ENCODE measurements at places on chromosomes 2 and 18. TPM values are rescaled to one million over a fixed set of nuclear protein-coding genes. Genes with fewer than 3 reads are reported as not detected.

DNA sequence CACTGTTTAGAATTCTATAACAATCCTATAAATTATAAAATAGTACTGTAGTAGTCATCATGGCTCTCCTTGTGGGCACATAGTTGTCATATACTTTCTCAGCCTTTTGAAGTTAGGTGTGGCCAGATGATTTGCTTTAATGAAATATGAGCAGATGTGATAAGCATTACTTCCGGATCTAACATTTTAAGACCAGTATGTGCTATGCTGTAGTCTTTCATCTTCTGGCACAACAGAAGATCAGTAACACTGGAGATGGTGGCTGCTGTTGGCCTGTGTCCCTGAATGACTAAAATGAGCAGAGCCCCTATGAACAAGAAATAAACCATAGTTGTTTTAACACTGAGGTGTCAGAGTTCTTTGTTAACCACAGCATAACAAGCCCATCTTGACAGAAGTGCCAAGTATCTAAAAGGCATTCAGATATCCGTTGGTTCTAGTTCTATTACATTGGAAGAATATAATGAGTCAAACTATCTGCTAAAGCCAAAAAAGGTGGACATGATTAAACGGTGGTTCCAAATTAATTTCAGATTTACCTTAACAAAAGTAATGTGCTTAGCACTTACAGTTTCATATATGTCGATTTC lies 6.3 kb downstream of the MEX3C start:
- H3K4me3 ChIP-seq = no peak overlapping the region
- peaks cover 52% of the 10 kb centered on the region for H3K4me1 ChIP-seq
- H3K27me3 ChIP-seq = no peaks in the 10 kb centered on the region
- no peaks in the 10 kb centered on the region for H3K36me3 ChIP-seq

GRCh38 chr2:140550821-140551220 lies 1580.0 kb downstream of the LRP1B start:
- no peak for DNase-seq
- H3K4me3 ChIP-seq = no peak overlapping the region
- H3K4me1 ChIP-seq = no peaks in the 10 kb centered on the region
- H3K27ac ChIP-seq = no peak overlapping the region
- no peaks in the 10 kb centered on the region for H3K27me3 ChIP-seq

DNA sequence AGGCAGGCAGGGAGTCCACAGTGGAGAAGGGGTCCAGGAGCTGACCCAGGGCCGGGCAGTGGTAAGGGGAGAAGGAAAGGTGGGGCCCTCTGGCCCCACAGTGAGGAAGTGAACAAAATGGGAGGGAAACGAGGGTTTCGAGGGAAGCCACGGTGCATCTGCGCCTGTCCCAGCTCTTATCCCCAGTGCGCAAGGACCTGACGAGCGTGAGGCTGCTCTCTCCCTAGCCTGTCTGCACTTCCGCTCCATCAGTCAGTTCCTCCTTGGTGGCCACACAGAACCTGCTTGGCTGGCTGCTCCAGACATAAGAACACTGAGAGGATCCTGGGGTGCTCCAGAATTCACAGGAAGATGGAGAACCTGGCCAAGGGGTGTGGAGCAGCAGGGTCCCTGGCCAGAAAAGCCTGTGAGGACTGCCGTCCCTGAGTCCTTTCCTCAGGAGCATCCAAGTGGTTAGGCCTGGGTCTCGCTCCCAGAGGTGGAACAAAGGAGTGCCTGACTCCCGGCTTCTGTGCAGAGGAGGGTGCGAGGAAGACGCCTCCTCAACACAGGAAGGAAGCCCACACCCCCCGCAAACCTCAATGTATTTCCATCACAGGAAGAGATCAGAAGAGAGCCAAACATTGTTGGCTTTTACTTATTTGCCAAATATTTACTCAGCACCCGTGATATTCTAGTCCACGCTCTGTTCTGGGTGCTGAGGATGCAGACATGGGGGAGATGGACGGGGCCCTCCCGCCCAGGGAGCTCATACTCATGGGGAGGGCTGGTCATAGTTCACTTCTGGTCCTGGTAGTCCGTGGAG lies 43.7 kb upstream of the SEMA4C start:
- DNase-seq = peak; percentile 43
- H3K27ac ChIP-seq = peak overlapping the region; percentile 66
- peak overlapping the region; percentile 63 for H3K4me3 ChIP-seq

- no peaks in the 10 kb centered on the region for H3K27me3 ChIP-seq
- no peak overlapping the region for H3K4me3 ChIP-seq
- DNase-seq = no peak
Observed at GRCh38 chr18:42176599-42176998, 221.6 kb downstream of the PIK3C3 start.

- DNase-seq = no peak
- H3K36me3 ChIP-seq = peaks cover 69% of the 10 kb centered on the region
Observed at GRCh38 chr2:43585708-43586107, 10.1 kb downstream of the THADA start.

DNA sequence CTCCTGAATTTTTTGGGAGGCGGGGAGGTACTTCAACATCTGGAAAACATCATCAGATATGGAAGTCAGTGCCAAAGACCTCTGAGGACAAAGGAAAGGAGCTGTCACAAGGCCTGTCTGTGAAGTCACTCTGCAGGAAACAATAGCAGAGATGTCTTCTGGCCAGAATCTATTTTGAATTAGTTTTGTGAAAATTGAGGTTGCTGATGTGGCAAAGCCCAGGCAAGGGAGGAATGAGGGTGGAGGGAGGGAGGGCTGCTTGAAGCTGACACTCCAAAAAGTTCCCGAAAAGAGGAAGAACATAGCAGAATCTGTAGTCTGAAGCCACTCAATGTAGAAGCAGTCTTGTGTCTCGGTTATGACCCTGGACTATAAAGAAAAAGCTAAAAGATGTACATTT lies 151.1 kb upstream of the LHCGR start:
- H3K4me1 ChIP-seq = no peaks in the 10 kb centered on the region
- DNase-seq = no peak
- H3K4me3 ChIP-seq = no peak overlapping the region
- H3K36me3 ChIP-seq = no peaks in the 10 kb centered on the region
- no peaks in the 10 kb centered on the region for H3K27me3 ChIP-seq
- H3K27ac ChIP-seq = no peak overlapping the region

GRCh38 chr2:145690183-145690778 lies 1170.4 kb upstream of the ZEB2 start:
- H3K36me3 ChIP-seq = no peaks in the 10 kb centered on the region
- no peaks in the 10 kb centered on the region for H3K27me3 ChIP-seq
- H3K4me3 ChIP-seq = no peak overlapping the region
- no peaks in the 10 kb centered on the region for H3K4me1 ChIP-seq

DNA sequence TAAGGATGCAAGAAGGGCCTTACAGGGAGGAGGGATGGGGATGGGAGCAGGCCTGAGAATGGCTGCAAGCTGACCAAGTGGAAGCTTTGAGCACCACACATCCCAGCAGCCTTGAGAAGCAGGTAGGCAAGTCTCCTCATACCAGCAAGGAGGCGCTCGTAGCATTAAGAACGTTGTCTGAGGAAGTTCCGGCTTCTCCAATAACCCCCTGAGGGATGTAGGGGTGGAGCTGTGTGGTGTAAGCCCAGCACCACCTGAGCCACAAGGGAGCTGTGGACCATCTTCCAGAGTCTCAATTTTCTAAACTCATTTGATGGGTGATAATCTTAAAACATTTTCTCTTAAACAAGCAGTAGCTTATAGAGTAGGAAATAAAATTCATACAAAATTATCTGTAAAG lies 50.6 kb downstream of the ST3GAL5 start:
- H3K27me3 ChIP-seq = no peaks in the 10 kb centered on the region
- H3K27ac ChIP-seq = no peak overlapping the region
- no peak for DNase-seq
- H3K4me1 ChIP-seq = no peaks in the 10 kb centered on the region
- H3K4me3 ChIP-seq = no peak overlapping the region
- H3K36me3 ChIP-seq = peaks cover 3% of the 10 kb centered on the region

DNA sequence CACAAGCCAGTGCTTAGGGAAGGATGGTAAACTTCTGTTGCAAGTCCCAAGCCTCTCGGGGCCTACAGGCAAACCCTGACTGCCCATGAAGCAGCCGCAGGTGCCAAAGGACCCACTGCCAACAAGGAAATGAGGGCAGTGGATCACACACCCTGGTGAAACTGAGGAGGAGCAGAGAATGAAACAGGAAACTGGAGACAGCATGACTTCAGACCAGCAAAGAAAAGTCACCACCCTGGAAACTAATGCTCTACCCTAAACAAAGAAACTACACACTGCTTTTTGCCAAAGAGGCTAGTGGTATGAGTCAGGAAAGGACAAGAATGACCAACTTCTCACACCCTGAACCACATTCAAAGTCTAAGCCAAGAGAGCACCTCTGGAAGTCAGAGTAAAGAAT lies 97.2 kb downstream of the MYO5B start:
- no peaks in the 10 kb centered on the region for H3K4me1 ChIP-seq
- H3K4me3 ChIP-seq = no peak overlapping the region
- no peak for DNase-seq
- peaks cover 2% of the 10 kb centered on the region for H3K27me3 ChIP-seq

DNA sequence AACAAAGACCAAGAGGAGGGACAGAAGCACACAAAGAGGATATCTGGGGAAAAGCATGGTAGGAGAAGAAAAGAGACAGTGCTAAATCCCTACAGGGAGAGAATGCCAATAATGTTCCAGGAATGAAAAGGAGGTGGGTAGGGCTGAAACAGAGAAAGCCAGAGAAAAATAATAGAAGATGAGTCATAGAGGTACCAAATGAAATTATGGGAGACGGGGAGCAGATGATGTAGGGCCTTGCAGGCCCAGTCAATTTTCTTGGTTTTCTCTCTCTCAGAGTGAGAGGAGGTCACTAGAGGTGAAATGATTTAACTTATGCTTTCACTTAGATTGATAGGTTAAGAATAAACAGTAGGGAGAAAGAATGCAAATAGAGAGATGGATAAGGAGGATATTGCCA lies 61.5 kb downstream of the RPRM start:
- no peaks in the 10 kb centered on the region for H3K36me3 ChIP-seq
- H3K4me3 ChIP-seq = no peak overlapping the region
- no peak for DNase-seq
- no peaks in the 10 kb centered on the region for H3K4me1 ChIP-seq
- no peak overlapping the region for H3K27ac ChIP-seq

GRCh38 chr2:208984376-208985090 lies 439.3 kb upstream of the MAP2 start:
- H3K27ac ChIP-seq = no peak overlapping the region
- no peaks in the 10 kb centered on the region for H3K27me3 ChIP-seq
- H3K4me1 ChIP-seq = no peaks in the 10 kb centered on the region
- no peaks in the 10 kb centered on the region for H3K36me3 ChIP-seq
- DNase-seq = no peak

DNA sequence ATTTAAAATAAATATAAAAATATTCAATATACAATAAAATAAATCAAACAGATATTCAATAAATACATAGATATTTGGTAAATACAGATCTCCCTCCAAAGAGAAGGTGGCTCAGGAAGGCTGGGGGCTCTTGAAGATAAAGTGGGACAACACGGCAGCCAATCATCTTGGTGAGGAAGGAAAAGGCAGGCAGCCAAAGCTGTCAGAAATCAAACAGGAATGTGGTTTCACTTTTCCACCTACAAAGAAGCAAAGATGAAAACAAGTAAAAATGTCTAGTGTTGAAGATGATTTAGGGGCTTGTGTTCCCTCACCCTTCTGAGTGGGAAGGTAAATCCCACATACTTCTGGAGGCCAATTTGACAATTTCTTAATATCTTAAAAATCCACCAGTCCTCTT lies 85.7 kb downstream of the B3GNT2 start:
- no peak overlapping the region for H3K4me3 ChIP-seq
- H3K27ac ChIP-seq = no peak overlapping the region
- H3K36me3 ChIP-seq = no peaks in the 10 kb centered on the region
- no peaks in the 10 kb centered on the region for H3K27me3 ChIP-seq

- H3K27me3 ChIP-seq = no peaks in the 10 kb centered on the region
- H3K36me3 ChIP-seq = no peaks in the 10 kb centered on the region
- H3K4me3 ChIP-seq = no peak overlapping the region
- no peak for DNase-seq
Observed at GRCh38 chr2:225465827-225466226, 66.3 kb downstream of the NYAP2 start.

DNA sequence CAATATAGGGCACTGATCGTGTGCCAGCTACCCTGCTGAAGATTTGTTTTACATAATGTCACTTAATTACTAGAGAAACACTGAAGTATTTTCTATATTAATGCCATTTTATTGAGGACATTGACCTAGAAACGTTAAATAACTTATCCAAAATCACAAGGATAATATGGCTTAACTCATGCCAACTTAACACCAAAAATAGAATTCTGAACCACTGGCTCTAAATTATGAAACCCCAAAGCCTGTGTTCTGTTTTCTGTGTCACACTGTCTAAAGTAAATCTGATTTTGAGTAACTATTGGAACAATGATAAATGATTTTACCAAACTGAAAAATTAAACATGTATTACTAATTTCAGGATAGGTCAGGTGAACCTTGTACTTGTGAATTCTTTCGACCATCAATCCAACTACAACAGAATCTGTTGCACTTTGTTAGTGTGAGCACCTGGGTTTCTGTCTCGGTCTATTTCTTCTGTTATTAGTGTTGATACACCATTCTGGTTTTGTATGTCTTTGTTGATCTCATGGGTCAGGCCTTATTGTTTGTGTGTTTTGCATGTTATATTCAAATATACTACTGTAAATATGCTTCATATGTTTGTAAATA lies 48.2 kb upstream of the CCDC141 start:
- no peak for DNase-seq
- peaks cover 7% of the 10 kb centered on the region for H3K4me1 ChIP-seq
- no peaks in the 10 kb centered on the region for H3K36me3 ChIP-seq
- no peak overlapping the region for H3K27ac ChIP-seq
- H3K27me3 ChIP-seq = no peaks in the 10 kb centered on the region

GRCh38 chr18:64372850-64373249 lies 224.0 kb upstream of the LINC00305 start:
- no peak for DNase-seq
- no peaks in the 10 kb centered on the region for H3K27me3 ChIP-seq
- H3K36me3 ChIP-seq = no peaks in the 10 kb centered on the region
- no peaks in the 10 kb centered on the region for H3K4me1 ChIP-seq
- H3K27ac ChIP-seq = no peak overlapping the region

DNA sequence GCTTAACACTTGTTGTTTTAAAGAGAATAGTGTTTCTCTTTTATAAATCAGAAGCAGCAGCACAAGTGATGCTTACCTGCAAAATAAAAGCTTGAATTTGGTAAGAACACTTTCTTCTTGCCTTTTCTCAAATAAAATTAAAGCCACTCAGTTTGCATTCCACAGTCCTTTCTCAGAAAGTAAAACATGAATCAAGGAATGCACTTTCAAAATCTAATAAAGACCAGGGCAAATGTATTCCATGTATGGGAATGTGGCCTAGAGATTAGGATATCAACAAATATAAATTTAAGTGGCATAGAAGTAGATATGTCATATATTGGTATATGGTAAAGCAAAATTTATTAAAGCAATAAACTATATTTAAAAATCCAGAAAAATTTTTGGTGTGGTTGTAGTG lies 352.8 kb downstream of the THSD7B start:
- H3K27ac ChIP-seq = no peak overlapping the region
- H3K27me3 ChIP-seq = no peaks in the 10 kb centered on the region
- no peak for DNase-seq
- H3K4me3 ChIP-seq = no peak overlapping the region
- no peaks in the 10 kb centered on the region for H3K4me1 ChIP-seq

GRCh38 chr2:88247531-88247930 lies 77.4 kb downstream of the THNSL2 start:
- no peak overlapping the region for H3K27ac ChIP-seq
- H3K27me3 ChIP-seq = no peaks in the 10 kb centered on the region
- H3K36me3 ChIP-seq = no peaks in the 10 kb centered on the region
- H3K4me1 ChIP-seq = peaks cover 3% of the 10 kb centered on the region

GALNT14 gene
- not detected for total RNA-seq

ARHGAP15 gene
- 188 TPM for total RNA-seq

ZNF385B gene
- total RNA-seq = not detected

ABCA12 gene
- total RNA-seq = not detected

HOXD13 gene
- total RNA-seq = not detected

G6PC2 gene
- not detected for total RNA-seq

RAB6C gene
- total RNA-seq = not detected
